ENCODE measurements at places on chromosomes 1 and 21.

DNA sequence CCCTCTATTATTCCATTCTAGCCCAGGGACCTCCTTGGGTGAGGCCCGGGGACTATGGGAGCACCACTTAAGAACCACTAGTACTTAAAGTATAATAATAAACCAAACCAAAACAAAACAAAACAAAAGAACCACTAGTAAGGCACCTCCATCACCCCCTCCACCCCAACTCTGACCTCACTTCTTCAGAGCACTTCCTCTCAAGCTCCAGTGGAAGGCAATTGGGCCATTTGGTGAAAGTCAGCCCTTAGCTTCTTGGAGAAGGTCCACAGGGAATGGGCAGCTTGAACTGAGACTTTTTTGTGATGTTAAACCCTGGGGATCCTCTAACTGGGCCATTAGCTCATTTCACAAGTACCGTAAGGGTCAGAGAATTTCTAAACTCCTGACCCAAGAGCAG lies 237.3 kb downstream of the RHOU start:
- no peak for DNase-seq

DNA sequence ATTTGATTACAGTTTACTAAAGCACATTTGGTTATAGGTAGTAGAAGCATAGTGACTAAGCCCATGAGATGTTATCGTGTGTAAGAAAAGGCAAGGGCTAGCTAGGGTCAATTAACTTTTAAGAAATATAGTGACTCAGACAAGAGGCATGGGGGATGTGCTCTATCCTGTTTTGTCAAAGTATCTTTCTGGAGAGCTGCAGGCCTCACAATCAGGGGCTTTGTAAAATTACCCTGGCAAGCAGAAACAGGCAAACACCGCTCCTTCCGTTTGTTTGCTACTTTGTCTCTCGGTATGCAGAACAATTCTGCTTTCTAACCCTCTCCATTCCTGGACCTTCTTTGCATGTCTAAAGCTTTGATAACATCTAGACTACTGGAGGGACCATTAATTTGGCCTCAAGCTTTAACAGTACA lies 26.1 kb upstream of the ZNF697 start:
- DNase-seq: no peak

DNA sequence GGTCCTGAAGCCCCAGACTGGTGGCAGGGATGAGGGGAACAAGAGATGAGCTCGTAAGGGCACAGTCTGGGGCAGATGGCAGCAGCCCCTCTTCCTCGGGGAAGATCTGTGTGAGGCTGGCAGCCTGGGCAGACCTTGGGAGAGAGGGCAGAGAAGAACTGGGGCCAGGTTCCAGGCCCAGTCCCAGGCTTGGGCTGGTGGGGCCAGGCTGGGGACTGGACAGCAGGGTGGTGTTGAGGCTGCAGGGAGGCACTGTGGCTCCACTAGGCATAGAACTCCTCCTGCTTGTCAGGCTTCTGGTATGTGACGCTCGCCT lies 35.7 kb downstream of the SDC3 start:
- no peak for DNase-seq

- DNase-seq: no peak
These were observed 28.2 kb upstream of the EPB41 start for GRCh38 chr1:28885977-28886730.

DNA sequence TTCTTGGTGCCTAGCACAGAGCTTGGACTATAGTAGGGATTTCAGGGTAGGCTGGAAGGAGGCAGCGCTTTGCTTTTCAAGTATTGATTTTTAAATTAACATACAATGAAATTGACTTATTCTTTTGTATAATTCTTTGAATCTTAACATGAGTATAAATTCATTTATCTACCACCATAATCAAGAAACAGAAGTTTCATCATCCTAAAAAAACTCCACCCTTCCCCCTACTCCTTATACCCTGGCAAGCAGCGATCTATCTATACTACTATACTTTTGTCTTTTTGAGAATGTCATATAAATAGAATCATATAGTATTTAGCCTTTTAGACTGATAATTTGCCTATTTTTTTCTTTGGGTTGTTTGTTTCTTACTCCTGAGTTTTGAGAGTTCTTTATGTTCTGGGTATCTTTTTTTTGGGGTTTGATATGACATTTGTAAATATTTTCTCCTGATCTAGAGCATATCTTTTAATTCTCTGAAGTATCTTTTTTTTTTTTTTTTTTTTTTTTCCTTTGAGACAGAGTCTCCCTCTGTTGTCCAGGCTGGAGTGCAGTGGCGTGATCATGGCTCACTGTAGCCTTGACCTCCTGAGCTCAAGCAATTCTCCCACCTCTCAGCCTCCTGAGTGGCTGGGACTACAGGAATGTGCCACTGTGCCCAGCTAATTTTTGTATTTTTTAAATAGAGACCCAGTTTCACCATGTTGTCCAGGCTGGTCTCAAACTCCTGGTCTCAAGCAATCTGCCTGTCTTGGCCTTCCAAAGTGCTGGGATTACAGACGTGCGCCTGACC lies 6.4 kb downstream of the RPS6KC1 start:
- DNase-seq: no peak

GRCh38 chr1:54624466-54625464 lies 1.4 kb upstream of the FAM151A start:
- DNase-seq: no peak

- no peak for DNase-seq
These were observed 1.5 kb downstream of the CA6 start for GRCh38 chr1:8947127-8947691.

DNA sequence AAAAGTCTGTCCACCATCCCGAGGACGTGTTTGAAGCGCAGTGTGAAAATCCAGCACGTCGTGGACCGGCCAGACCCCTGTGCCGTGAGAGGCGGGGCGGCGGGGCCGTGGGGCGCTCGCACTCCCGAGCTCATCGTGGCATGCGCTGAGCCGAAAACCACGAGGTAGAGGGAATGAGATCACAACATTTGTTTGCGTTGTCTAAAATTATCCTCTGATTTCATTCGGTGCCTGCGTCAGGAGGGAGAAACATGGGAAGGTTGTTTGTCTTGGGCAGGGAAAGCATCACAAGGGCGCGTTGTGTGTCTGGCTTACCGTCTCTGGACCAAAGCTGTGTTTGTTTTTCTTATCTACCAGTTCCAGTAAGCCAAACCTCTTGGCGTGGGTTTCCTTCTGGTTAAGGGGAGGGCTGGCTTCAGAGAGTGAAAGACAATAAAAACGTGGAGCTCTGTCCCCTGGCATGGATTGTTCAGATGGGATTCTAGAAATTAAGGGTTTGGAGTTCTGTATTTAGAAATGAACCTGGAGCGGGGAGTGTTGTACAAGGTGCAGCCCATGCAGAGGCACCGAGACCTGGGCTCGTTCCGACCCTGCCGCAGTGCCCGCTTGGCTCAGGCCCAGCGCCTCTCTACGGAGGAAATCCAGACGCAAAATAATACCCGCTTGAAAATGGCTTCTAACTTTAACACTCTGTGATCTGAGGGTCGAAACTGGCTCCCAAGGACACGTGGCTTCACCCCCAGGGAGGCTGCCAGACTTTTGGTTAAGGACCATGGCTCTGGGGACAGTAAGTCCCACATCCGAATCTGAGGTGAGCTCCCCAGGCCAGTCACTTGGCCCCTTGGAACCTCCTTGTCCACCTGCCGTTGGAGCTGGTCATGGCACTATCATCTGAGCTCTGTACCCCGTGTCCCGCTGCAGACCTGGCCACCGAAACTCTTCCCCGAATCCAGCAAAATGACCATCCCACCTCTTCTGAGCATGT lies 68.7 kb upstream of the FAM3B start:
- DNase-seq: no peak

- peak; percentile 67 for DNase-seq
These were observed 78.4 kb upstream of the LRRN2 start for GRCh38 chr1:204763773-204764427.

- DNase-seq: no peak
These were observed 1.5 kb upstream of the ETS2 start for GRCh38 chr21:38804030-38804788.

GRCh38 chr1:184947497-184948256 lies 26.6 kb downstream of the NIBAN1 start:
- no peak for DNase-seq

DNA sequence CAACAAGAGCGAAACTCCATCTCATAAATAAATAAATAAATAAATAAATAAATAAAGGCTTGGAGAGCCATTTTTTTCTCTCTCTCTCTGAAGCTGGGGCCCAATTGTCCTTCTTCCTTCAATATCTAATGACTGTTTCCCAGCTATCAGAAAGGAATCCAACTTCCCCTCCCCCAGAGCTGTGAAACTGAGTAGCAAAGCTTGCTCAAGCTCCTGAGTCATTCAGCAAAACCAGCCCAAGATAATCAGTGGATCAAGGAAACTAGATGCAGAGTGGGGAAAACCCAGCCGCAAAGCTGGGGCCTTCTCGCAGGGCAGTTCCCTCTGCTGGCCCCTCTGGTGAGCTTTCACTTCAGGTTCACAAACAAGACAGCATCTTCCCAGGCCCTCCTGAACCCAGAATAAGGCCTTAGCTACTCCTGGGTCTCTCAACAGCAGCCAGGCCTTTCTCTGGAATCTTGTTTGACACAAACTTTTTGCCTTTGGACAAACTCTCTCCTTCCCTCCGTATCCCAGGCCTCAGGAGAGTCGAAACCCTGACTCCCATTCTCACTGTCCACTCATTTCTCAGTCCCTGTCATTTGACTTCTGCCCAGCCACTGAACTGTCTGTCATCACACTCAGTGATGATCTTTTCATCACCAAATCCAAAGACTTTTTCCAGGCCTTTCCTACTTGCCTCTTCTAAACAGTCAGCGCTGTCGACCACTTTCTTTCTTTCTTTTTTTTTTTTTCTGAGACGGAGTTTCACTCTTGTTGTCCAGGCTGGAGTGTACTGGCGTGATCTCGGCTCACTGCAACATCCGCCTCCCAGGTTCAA lies 18.0 kb upstream of the PTP4A2 start:
- DNase-seq: peak; percentile 73

GRCh38 chr1:20479840-20480239 lies 6.2 kb downstream of the CAMK2N1 start:
- DNase-seq: no peak

DNA sequence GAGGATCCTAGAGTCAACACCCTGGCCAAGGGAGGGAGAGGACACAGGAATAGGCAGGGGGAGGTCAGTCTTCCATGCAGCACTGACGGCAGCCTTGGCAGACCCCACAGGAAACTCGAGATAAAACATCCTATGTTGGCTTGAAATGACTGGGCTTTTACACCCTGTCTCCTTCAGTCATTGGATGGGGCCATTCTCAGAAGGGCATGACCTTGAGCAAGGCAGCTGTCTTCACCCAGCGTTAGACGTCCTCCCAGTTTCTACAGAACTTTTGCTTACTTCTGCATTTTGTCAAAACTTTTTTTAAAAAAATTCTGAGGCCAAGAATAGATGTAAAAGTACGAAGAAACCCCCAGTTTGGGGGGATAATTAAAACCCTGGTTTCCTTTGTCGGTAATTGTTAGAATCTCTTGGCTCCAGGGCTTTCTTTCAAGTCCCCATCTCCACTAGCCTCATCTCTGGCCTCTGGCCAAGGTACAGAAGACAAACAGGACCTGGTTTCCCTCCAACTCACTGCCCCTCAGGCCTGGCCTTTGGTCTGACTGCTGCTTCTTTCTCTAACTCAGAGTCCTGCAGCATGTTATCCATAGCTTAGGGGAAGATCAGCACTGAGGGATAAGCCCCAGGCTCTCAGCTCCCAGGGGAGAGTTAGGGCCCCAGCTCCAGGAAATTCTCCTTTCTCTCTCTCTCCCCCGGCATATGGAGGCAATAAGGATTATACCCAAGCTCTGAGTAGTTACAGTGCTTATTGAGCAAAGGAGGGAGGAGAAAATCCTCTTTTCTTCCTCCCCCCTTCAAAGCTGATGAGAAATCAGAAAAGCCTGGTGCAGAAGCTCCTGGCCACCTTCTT lies 51.6 kb upstream of the KCND3 start:
- no peak for DNase-seq

GRCh38 chr1:227318853-227319607 lies 738 bp upstream of the CDC42BPA start:
- DNase-seq: no peak

GRCh38 chr1:231603598-231604275 lies 22.9 kb upstream of the DISC1 start:
- no peak for DNase-seq

DNA sequence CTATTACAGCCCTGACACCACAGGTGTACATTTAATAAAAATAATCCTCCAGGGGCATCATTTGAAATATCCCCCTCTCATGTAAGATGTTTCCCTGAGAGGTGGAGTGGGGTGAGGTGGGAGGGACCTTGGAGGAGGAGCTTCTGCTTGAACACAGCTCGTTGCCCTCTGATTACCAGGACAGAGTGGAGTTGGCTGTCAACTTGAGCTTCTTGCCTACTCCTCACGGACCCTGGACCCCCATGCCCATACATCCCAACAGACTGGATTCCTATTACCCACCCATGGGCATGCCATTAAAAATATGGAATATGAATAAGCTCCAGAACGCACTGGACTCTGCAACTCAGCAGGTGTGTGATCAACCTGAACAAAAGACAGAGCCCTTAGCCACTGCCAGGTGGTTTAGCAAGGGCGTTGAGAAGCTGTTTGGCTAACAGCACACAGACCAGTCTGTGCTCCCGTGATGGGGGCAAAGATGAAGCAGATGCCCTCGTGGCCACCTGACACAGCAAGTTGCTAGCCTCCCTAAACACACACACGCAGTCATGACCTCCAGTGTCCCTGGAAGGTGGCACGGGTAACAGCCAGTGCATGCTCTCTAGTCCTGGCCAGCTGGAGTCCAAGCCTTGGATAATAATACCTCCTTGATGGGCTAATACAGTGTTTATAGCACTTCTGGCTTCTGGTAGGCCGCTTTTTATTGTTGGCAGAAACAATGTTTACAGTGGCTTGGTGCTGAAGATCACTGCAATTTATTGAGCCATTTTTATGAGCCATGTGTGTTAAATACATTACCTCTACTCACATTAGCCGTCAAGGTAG lies 155.0 kb downstream of the TOMM20 start:
- DNase-seq: no peak

DNA sequence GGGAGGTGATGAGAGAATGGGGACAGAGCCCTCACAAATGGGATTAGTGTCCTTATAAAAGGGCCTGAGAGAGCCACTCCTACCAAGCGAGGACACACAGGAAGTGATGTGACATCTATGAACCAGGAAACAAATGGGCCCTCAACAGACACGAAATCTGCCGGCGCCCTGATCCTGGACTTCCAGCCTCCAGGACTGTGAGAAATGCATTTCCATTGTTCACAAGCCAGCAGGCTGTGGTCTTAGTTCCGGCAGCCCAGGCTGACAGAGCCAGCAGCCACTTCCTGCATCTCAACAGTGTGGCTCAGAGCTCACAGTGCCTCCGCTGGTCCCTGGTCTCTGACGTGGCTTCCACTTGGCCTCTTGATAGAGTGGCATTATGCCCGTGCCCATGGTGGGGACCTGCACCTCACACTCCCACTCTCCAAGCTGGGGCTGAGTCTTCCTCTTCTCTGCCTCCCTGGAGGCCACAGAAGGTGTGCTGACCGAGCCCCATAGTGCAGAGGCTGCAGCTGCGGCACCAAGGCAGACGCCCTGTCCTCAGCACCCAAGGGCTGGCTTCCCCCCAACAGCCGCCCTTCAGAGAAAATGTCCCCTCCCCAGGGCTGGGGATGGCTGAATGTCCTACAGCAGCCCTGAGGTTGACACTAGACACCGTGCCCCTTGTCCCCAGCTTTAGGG lies 44.9 kb downstream of the ACOT7 start:
- no peak for DNase-seq

DNA sequence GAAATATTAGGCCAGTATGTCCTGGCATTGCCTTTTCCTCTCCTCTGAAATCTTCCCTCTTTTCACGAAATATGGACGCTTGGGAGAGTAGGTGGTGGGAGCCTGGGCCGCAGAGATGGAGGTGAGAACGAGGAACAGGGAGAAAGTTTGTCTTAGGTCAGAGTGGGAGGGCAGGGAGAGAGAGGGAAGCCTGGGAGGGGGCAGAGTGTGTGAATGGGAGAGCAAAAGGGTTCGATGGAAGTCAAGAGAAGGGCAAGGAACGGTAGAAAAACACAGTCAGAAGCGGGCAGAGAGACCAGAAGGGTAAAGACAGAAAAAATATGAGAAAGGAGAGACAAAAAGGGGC lies 1.2 kb downstream of the TRABD2B start:
- DNase-seq: no peak

Data from stimulated activated CD8-positive, alpha-beta memory T cell treated with anti-CD3 and anti-CD28 coated beads, Interleukin-2, amount 100 ng/mL, for 48 hours (primary cell).